ENCODE measurements at places on chromosomes 7 and 10. TPM values are rescaled to one million over a fixed set of nuclear protein-coding genes. Genes with fewer than 3 reads are reported as not detected.

COL26A1 gene
- polyA plus RNA-seq = not detected

HOGA1 gene
- polyA plus RNA-seq = not detected

VIPR2 gene
- 2.4 TPM for polyA plus RNA-seq

KIN gene
- polyA plus RNA-seq = 8.9 TPM

TAS2R3 gene
- not detected for polyA plus RNA-seq

ZPBP gene
- not detected for polyA plus RNA-seq

- no peak overlapping the region for H3K4me3 ChIP-seq
- peaks cover 41% of the 10 kb centered on the region for H3K4me1 ChIP-seq
- H3K36me3 ChIP-seq = no peaks in the 10 kb centered on the region
- H3K27me3 ChIP-seq = no peaks in the 10 kb centered on the region
Observed at GRCh38 chr7:116876664-116877442, 14.5 kb downstream of the CAPZA2 start.

- H3K27me3 ChIP-seq = peaks cover 2% of the 10 kb centered on the region
- H3K4me1 ChIP-seq = no peaks in the 10 kb centered on the region
- no peak for DNase-seq
- H3K36me3 ChIP-seq = no peaks in the 10 kb centered on the region
Observed at GRCh38 chr7:72465521-72465920, 53.4 kb upstream of the CALN1 start.

DNA sequence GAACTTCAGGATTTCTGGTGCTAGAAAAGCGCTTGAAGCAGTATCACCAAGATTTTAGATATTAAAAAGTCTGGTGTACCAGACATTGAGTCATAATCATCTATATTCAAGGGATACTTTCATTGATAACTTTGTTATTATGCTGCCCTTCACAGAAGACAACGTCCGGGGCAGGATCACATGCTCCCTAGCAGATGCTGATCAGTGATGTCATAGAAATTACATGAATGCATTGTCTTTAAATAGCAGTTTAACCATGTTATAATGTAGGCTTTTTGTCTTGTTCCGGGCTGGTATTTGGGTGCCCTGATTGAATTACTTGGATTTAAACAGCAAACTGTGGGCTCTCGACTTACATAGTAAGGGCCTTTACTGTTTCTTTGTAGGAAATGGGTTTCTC, 54.0 kb downstream of the VWA2 start:
- H3K4me3 ChIP-seq = no peak overlapping the region
- H3K27ac ChIP-seq = no peak overlapping the region
- DNase-seq = no peak
- H3K4me1 ChIP-seq = no peaks in the 10 kb centered on the region
- H3K36me3 ChIP-seq = peaks cover 33% of the 10 kb centered on the region

DNA sequence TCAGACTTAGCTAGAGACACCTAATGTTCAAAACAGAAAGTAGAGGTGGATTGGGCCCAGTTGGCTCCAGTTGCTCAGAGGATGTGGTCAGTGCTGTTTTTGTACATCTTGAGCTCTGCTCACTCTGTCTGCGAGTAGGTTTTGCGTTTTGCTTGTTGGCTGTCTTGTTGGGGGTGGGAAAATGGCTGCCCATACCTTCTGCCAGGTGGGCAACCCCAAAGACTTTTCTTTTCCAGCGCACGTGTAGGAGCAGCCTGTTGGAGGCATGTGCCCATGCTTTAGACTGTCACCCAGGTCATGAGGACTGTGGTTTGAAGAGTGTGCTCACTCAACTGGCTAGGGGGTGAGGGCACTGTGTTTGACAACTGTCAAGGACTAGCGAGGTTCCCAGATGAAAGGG, 73.9 kb downstream of the KAT6B start:
- peak overlapping the region; percentile 91 for H3K27ac ChIP-seq
- no peaks in the 10 kb centered on the region for H3K36me3 ChIP-seq
- H3K27me3 ChIP-seq = peaks cover 2% of the 10 kb centered on the region
- H3K4me1 ChIP-seq = peaks cover 63% of the 10 kb centered on the region
- peak overlapping the region; percentile 82 for H3K4me3 ChIP-seq

- no peak for DNase-seq
- no peak overlapping the region for H3K27ac ChIP-seq
- no peaks in the 10 kb centered on the region for H3K4me1 ChIP-seq
- no peak overlapping the region for H3K4me3 ChIP-seq
- no peaks in the 10 kb centered on the region for H3K36me3 ChIP-seq
Observed at GRCh38 chr10:4652111-4653010, 173.6 kb upstream of the AKR1E2 start.

All from immature natural killer cell (primary cell).